ENCODE measurements at places on chromosomes 7 and 10. TPM values are rescaled to one million over a fixed set of nuclear protein-coding genes. Genes with fewer than 3 reads are reported as not detected.

GRCh38 chr7:96331775-96332174 lies 9.9 kb upstream of the SLC25A13 start:
- no peak for DNase-seq
- no peak overlapping the region for H3K4me3 ChIP-seq
- no peaks in the 10 kb centered on the region for H3K4me1 ChIP-seq
- no peaks in the 10 kb centered on the region for H3K36me3 ChIP-seq

DNA sequence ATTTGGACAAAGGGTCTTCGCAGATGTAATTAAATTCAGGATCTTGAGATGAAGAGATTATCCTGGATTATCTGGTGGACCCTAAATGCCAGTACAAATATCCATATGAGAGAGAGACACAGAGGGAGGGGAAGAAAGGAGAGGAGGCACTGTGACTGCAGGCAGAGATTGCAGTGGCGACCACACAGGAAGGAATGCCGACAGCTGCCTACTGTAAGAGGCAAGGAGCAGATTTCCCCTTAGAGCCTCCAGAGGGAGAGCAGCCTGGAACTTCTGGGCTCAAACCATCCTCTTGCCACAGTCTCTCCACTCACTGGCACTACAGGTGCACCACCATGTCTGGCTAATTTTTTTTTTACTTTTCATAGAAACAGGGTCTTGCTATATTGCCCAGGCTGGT lies 152.3 kb downstream of the SDK1 start:
- no peak overlapping the region for H3K27ac ChIP-seq
- H3K27me3 ChIP-seq: peaks cover 11% of the 10 kb centered on the region
- H3K4me1 ChIP-seq: no peaks in the 10 kb centered on the region
- H3K36me3 ChIP-seq: no peaks in the 10 kb centered on the region
- no peak overlapping the region for H3K4me3 ChIP-seq

GRCh38 chr10:123847686-123848432 lies 43.7 kb downstream of the CPXM2 start:
- peaks cover 2% of the 10 kb centered on the region for H3K4me1 ChIP-seq
- no peak overlapping the region for H3K27ac ChIP-seq
- no peak for DNase-seq
- no peaks in the 10 kb centered on the region for H3K27me3 ChIP-seq
- no peak overlapping the region for H3K4me3 ChIP-seq

- H3K4me3 ChIP-seq: no peak overlapping the region
- H3K27ac ChIP-seq: peak overlapping the region; percentile 76
- DNase-seq: no peak
Observed at GRCh38 chr10:4834898-4835405, 8.9 kb downstream of the AKR1E2 start.

DNA sequence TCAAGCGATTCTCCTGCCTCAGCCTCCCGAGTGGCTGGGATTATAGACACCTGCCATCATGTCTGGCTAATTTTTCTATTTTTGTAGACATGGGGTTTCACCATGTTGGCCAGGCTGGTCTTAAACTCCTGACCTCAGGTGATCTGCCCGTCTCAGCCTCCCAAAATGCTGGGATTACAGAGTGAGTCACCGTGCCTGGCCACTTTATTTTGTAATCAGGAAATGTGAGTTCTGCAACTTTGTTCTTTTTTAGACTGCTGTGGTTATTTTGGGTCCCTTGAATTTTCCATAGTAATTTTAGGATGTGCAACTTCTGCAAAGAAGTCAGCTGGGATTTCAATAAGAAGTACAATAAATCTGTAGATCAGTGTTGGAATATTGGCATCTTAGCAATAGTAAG lies 96.8 kb downstream of the CYTH3 start:
- no peaks in the 10 kb centered on the region for H3K4me1 ChIP-seq
- H3K27ac ChIP-seq: no peak overlapping the region
- no peak overlapping the region for H3K4me3 ChIP-seq
- H3K27me3 ChIP-seq: no peaks in the 10 kb centered on the region

DNA sequence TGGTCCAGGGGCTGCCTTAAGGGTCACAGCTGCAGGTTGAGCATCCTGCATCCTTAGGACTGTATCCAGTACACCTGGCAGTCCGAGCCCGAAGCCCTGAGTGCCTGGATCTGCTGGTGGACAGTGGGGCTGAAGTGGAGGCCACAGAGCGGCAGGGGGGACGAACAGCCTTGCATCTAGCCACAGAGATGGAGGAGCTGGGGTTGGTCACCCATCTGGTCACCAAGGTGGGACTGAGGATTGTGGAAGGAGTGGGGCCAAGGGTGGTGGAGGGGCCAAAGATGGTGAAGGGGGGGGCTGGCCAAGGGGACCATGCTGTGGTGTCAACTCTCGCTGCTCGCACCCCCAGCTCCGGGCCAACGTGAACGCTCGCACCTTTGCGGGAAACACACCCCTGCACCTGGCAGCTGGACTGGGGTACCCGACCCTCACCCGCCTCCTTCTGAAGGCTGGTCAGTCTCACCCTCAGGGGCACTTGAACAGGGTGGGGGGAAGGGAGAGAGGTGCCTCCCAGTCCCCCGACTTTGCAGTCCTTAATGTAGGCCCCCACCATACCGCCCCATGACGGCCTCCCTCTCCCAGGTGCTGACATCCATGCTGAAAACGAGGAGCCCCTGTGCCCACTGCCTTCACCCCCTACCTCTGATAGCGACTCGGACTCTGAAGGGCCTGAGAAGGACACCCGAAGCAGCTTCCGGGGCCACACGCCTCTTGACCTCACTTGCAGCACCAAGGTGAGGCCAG lies 5.3 kb downstream of the NFKB2 start:
- no peak overlapping the region for H3K4me3 ChIP-seq
- peaks cover 43% of the 10 kb centered on the region for H3K4me1 ChIP-seq
- peaks cover 57% of the 10 kb centered on the region for H3K36me3 ChIP-seq

DNA sequence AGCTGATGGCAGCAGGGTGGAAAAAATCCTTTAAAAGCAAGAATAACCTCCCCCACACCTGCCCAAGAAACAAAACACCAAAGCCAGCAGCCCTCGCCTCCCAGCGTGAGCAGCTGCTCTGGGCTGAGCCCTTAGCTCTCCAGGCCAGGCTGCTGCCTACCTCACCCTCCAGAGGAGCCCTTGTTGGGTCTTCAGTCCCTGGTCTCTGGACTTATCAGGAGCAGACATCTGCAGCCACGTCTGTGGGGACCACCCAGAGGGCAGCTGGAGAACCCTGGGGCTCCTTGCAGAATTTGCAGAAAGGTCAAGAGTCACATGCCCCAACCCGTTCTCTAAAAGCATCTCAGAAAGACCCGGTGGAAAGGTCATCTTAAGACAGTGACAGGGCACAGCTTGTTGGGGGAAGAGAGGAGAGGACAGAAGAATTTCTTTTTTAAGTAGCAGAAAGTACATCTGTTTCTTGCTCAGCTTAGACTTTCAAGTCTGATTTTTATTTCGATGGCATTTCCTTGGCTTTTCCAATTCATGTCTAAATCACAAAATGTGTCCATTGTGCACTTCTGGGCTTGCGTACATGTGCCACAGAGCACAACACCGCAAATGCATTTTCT lies 425.7 kb upstream of the NFE2L3 start:
- no peak overlapping the region for H3K4me3 ChIP-seq
- H3K4me1 ChIP-seq: no peaks in the 10 kb centered on the region
- no peak for DNase-seq
- no peak overlapping the region for H3K27ac ChIP-seq

GRCh38 chr10:15898046-15898445 lies 37.7 kb upstream of the MINDY3 start:
- no peak for DNase-seq
- no peak overlapping the region for H3K27ac ChIP-seq
- H3K4me3 ChIP-seq: no peak overlapping the region
- no peaks in the 10 kb centered on the region for H3K36me3 ChIP-seq

- no peak overlapping the region for H3K4me3 ChIP-seq
- peaks cover 6% of the 10 kb centered on the region for H3K4me1 ChIP-seq
- no peak for DNase-seq
Observed at GRCh38 chr10:128938558-128938957, 528.5 kb upstream of the MGMT start.

The GSAP gene
- total RNA-seq: 5.9 TPM

The PRKCQ gene
- 70.6 TPM for total RNA-seq

The GJD4 gene
- not detected for total RNA-seq

The DENND2A gene
- not detected for total RNA-seq

The PCLO gene
- not detected for total RNA-seq

The PLCE1 gene
- 0.03 TPM for total RNA-seq

The SAMD9L gene
- 181 TPM for total RNA-seq

Data from activated CD4-positive, alpha-beta memory T cell treated with anti-CD3 and anti-CD28 coated beads, Interleukin-2, amount 10 ng/mL, durations not matched to agents 7 days and 5 days (primary cell).